ENCODE measurements at places on chromosomes 11 and 22.

GRCh38 chr11:67632175-67632981 is 2.6 kb upstream of the NUDT8 start:
- DNase-seq: no peak

GRCh38 chr11:48172818-48173609 is 43.6 kb upstream of the OR4B1 start:
- no peak for DNase-seq

- no peak for DNase-seq
These were observed 256.0 kb upstream of the B3GAT1 start for GRCh38 chr11:134668076-134668475.

GRCh38 chr11:46455834-46456233 is 64.3 kb upstream of the CHRM4 start:
- DNase-seq: no peak

DNA sequence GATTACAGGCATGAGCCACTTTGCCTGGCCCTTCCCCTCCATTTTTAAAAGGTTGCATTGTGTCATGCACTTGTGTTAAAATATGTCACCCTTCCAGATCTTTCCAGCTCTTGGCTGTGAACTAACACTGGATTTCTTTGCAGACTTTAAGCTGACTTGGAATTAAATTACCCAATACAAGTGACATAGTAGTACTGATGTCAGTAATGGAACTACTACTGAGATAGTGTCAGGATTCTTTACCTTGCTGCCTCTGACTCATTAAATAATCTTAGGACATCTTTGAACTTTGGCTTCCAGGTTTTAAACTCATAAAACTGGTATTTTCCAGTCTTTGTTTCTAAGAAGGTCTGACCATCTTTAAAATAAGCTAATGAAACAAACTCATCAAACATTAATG is 51.8 kb upstream of the OR4B1 start:
- no peak for DNase-seq

GRCh38 chr22:30294066-30294465 is 4.8 kb upstream of the CASTOR1 start:
- no peak for DNase-seq

GRCh38 chr11:75969626-75970308 is 154.8 kb downstream of the UVRAG start:
- DNase-seq: no peak

- DNase-seq: no peak
These were observed 31.6 kb upstream of the MPPED2 start for GRCh38 chr11:30617762-30618161.

DNA sequence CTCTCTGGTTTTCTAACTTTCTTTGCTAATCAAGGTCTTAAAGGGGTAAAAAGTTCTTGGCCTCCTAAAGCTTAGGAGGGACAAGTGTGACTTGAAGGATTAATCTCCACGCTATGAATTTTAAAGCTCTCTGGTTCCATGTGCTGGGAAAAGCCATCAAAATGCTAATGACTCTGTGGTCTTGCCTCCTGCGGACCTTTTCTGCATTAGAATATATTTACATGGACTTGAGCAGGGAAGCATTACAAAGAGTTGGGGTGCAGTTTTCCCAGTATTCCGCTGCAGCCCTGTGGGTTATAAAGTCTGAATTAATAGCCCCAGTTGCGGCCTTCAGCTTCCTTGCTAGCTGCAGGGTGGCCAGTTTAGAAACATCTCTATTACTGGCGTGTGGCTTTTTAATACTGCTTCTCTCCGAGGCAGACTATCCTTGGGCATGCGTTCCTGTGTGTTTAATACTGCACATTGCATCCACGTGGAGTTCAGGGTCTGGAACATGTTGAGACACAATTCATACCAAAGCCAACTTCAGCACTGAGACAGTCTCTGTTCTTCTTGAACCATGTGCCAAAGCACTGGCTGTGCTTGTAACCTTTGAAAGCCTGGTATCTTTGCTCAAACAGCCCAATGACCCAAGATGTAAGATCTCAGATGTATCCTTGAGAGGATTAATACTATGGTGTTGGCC is 27.3 kb downstream of the TSPAN18 start:
- DNase-seq: no peak

GRCh38 chr11:25200925-25201324 is 704.1 kb downstream of the LUZP2 start:
- DNase-seq: no peak

DNA sequence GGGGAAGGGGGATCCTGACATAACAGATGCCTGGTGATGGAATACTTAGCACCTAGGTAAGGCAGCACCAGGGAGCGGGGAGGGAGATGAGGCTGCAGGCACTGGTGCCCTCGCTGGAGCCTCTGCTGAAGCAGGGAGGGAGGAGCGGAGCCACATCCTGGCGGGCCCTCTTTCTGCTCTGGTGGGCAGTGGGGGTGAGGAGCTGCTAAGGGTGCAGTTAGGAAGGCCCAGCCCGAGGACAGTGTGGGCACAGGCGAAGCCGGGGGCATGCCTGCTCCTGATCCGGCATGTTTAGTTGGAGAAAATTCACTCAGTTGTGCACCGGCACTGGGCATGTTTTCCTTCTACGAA is 83.9 kb downstream of the MED15 start:
- DNase-seq: no peak

DNA sequence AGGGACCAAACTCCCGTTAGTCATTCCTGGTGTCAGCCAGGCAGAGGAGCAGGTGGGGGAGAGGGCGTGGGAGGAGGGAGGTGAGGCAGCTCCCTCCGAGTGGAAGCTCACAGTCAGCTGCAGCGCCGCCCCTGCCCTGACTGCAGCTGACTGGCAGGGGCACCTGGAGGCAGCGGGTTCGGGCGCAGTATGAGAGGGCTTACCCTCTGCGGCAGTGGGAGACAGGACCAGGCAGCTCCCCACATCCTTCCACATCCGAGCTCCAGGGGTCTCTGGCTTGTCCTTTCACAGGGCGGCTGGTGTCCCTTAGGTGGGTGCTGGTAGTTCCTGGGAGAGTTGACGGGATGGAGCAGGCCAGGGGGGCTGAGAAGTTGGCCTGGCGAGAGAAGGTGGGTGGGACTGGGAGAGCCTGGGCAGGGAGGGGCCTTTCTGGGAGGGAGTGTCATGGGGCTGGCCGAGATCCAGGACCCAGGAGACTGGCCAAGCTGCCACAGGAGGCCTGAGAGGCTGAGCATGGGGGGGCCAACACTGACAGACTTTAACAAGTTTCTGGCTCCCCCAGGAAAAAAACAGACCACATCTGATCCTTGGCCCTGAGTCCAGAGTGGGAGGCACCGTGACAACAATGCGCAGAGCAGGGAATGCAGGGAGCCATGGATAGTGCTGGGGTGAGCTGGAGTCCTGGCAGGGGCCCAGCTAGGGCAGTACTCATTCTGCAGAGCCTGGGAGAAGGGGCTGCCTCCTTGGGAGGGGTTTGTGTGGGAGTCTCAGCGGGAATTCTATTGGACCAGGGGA is 4.9 kb downstream of the ADORA2A start:
- DNase-seq: no peak

DNA sequence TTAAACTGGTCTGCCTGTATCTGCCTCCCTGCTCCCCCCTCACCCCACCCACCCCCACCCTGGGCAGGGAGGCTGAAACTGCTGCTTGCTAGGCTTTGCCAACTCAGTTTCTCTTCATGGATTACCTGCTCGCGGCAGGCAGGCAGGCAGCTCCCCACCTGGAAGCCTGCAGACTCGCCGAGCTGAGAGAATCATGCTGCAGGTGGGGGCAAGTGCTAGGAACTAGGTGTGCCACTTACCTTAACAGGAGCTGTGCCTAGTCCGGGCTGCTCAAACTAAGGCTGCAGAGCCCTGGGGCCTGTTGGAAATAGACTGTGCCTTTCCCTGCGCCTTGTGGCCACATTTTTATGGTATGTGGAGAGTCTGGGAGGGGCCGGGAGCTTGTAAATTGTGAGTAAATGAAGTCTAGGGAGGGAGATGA is 30.3 kb downstream of the MARK2 start:
- no peak for DNase-seq

GRCh38 chr11:66845143-66845875 is 2.1 kb downstream of the RCE1 start:
- no peak for DNase-seq

- DNase-seq: no peak
These were observed 29.8 kb upstream of the PPP6R3 start for GRCh38 chr11:68430801-68431200.

GRCh38 chr11:22668005-22668796 is 1.8 kb downstream of the GAS2 start:
- DNase-seq: no peak

- no peak for DNase-seq
These were observed 143.3 kb upstream of the MTNR1B start for GRCh38 chr11:92826136-92826535.

DNA sequence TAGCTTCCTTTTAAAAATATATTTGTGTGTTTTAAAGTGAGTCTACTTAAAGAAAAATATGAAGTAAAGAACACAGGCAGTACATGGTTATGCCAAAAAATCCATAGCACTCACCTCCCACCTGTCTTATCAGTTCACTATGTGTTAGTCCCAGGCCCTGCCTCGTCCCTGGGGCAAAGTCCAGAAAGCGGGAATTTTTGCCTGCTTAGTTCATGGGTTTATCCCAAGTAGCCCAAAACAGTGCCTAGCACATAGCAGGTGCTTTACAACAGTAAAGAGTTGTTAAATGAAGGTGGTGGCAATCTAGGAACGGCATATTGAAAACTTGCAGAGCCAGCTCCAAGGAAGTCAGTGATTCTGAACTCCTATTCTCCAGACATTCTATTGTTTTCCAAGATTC is 154.0 kb downstream of the MN1 start:
- DNase-seq: no peak

- no peak for DNase-seq
These were observed 889 bp downstream of the NUDT8 start for GRCh38 chr11:67628710-67629385.

- DNase-seq: no peak
These were observed 15.0 kb downstream of the GLB1L3 start for GRCh38 chr11:134291196-134291595.

GRCh38 chr11:12003815-12004214 is 4.6 kb downstream of the DKK3 start:
- no peak for DNase-seq

GRCh38 chr22:50438305-50439275 is 36.2 kb downstream of the SBF1 start:
- DNase-seq: no peak

DNA sequence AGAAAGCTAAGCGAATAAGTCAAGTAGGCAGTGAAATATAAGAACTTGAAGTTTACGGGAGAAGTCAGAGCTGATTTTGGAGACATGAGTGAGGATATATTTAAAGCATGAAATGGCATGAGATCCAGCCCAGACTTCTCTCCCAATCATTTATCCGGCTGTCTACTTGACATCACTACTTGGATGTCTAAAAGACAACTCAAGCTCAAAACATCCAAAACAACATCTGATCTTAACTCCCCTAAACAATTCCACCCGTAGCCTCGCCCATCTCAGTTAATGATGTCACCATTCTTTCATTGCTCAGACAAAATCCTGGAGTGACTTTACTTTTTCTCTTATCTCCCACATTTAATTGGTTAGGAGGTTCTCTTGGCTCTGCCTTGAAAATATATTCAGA is 44.5 kb downstream of the WEE1 start:
- no peak for DNase-seq

- DNase-seq: no peak
These were observed 77.4 kb downstream of the GGTLC2 start for GRCh38 chr22:22721681-22722354.

DNA sequence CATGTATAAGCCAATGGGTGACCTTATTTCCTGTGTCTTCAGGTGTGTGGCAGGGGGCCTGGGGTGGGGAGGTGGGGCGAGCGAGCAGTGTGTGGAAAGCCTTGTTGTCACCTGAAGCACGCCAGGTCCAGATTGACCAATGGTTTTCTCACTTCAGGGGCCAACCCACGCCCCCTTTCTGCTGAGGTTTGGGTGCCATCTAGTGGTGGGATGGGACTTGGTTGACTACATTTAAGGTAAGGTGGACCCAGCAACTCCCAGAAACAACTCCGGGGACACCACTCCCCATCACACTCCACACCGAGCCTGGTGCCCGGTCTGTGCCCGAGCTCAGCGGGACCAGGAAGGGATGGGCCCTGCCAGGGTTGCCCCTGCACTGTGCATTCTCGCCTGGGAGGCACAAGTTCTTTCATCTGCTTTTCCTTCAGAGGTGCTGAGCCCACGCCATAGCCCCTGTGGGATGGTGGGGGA is 40.0 kb downstream of the TPCN2 start:
- DNase-seq: no peak

GRCh38 chr11:110529043-110529442 is 99.3 kb downstream of the FDX1 start:
- DNase-seq: no peak

DNA sequence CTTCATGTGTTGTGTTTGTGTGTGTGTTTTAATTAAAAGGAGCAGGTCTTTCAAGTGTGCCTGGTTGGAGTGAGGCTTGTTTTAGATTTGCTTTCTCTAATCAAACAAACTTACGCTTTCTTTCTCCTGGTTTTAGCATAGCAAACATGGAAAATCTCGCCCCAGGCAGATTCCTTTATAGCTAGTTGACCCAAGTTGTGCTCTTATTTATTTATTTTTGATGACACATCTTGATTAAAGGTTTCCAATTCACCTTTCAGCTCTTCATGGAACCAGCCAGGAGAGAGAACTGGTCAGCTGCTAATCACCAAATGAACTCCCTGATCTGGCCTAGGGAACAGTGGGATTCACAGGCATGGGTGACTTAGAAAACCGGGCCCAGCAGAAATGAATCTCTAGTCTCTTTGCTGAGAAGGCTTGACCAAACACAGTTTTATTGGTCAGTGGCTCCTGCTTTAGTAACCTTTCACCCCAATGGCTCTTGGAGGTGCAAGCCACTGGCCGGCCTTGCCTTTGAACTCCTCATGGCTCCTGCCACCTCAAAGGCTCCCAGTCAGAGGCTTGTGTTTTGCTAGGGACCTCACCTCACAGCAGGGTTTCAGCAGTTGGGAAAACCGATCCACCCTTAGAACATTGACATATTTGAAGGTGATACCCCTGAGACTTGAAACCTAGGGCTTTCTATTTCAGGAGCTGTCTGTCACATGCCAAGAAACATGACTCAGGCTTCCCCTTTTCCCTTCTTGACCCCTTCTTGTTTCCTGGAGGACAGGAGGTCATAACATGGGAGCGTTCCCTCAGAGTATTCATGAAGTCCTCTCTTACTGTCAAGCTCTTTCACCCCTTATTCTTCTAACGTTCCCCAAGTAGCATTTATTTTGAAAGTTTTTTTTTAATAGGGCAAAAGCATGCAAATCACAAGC is 48.8 kb downstream of the EXT2 start:
- no peak for DNase-seq

- DNase-seq: no peak
These were observed 25.9 kb downstream of the SCUBE1 start for GRCh38 chr22:43317239-43317638.

DNA sequence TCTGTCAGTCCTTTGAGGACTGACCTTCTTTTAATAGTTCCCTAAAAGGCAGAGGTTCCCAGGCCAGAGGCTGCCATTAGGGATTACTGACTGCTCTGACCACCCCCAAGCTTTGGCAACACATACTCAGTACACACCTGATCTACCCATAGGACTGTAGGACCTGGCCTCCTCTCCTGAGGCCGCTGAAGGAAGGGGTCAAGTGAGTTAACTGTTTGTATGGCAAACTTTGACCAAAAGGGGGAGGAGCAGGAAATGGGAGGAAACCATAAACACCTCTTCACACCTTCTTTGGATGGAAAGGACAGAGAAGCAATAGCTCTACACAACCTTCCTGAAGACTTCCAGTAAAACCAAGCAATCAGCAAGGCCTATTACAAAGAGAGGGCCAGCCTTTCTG is 104.0 kb downstream of the APOL5 start:
- no peak for DNase-seq
